ENCODE measurements at places on chromosomes 6 and 20. TPM values are rescaled to one million over a fixed set of nuclear protein-coding genes. Genes with fewer than 3 reads are reported as not detected.

The RIPOR2 gene
- not detected for total RNA-seq

The ACTL10 gene
- total RNA-seq, result 4.2 TPM

The INSM1 gene
- not detected for total RNA-seq

The TOX2 gene
- 2.4 TPM for total RNA-seq

The METTL24 gene
- total RNA-seq, result not detected

The SLC24A3 gene
- not detected for total RNA-seq

The GPR6 gene
- not detected for total RNA-seq

The MACROD2 gene
- 0.95 TPM for total RNA-seq

The TRIM31 gene
- not detected for total RNA-seq

The SIRPB1 gene
- not detected for total RNA-seq

The FOXC1 gene
- 13.8 TPM for total RNA-seq

The NKAIN4 gene
- total RNA-seq, result not detected

The HECA gene
- total RNA-seq, result 30.1 TPM

The OR2W1 gene
- total RNA-seq, result not detected

The CNR1 gene
- not detected for total RNA-seq

The MUCL3 gene
- total RNA-seq, result not detected

The LCA5 gene
- total RNA-seq, result 6.1 TPM

The CST7 gene
- not detected for total RNA-seq

The XKR7 gene
- total RNA-seq, result not detected

The SIM1 gene
- not detected for total RNA-seq

The PLG gene
- not detected for total RNA-seq

The GJA10 gene
- not detected for total RNA-seq

The SSTR4 gene
- total RNA-seq, result not detected

The SCGN gene
- total RNA-seq, result not detected

The PMEPA1 gene
- total RNA-seq, result 3.7 TPM

The PET117 gene
- total RNA-seq, result 11.8 TPM

The RPL10A gene
- total RNA-seq, result 2,048 TPM

The RGS17 gene
- total RNA-seq, result 1.5 TPM

The PPP1R3G gene
- 0.39 TPM for total RNA-seq

The GNRH2 gene
- 0.21 TPM for total RNA-seq

The CYP39A1 gene
- total RNA-seq, result 0.18 TPM

The EPPIN gene
- not detected for total RNA-seq

The WFDC10A gene
- not detected for total RNA-seq

The CST4 gene
- not detected for total RNA-seq

The SEMG1 gene
- total RNA-seq, result not detected

The KIF25 gene
- total RNA-seq, result not detected

The OOEP gene
- not detected for total RNA-seq

The ZBTB46 gene
- 7.2 TPM for total RNA-seq

The TMC2 gene
- total RNA-seq, result not detected

The ADAT2 gene
- 4.8 TPM for total RNA-seq

The KIF13A gene
- 88.5 TPM for total RNA-seq

The OXT gene
- total RNA-seq, result not detected

The KCNK15 gene
- total RNA-seq, result not detected

The MTFR2 gene
- 4.5 TPM for total RNA-seq

The UNC5CL gene
- 0.07 TPM for total RNA-seq

The DNAH8 gene
- 0.04 TPM for total RNA-seq

Data from pulmonary artery endothelial cell (primary cell).